ENCODE measurements at places on chromosomes 1 and 21.

- no peak for DNase-seq
These were observed 8.7 kb downstream of the NPHP4 start for GRCh38 chr1:5983361-5984103.

- DNase-seq, result no peak
These were observed 783.4 kb upstream of the BRINP3 start for GRCh38 chr1:191261111-191261510.

DNA sequence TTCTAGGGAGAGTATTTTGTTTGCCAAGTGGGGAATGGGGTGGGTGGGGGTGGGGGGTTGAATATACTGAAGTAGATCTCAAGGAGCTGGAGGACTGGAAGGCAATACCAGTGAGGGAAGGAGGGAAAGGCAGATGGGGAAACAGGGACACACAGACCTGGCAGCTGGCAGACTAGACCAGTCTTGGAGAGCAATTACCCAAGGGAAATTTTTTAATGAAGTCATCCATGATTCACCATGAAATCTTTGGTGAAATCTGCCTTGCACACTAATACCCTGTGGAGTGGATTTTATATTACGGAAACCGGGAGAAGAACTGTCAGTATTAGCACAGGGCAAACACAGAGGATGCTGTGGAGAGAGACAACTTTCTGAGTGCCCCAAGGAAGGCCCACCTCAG lies 29.7 kb upstream of the MARK1 start:
- no peak for DNase-seq

DNA sequence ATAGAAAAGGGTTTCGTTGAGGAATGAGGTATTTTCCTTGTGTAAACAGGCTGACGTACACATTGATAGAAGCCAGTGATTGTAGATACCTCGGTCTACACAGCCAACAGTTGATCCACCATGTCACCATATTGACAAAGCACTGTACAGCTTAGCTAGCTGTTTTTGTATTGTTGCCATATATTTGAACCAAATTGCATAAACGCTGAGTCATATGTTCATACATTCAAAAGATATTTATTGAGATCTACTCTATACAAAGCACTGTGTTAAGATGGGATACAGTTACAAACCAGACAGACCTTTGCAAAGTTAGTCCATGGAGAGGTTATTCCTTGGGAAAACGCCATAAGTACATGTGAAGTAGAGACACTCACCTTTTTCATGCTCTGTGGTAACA lies 132.4 kb upstream of the ATP1B1 start:
- DNase-seq, result no peak

DNA sequence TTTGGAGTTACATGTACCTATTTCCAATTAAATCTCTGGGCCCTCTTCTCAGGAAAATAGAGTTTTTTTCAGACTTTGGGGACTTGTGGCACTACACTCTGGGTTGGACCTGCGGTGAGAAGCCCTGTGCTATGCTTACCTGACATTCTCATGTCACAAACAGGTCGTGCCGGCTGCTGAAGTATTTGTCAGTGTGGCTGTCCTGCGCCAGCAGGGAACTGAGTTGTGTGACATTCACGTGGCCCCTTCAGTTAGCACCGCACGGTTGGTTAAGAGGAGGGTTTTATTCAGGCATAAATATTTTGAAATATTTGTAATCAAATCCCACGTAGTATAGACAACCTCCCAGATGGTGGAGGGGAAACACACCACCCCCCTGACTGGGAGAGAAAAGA lies 6.3 kb upstream of the COL6A2 start:
- no peak for DNase-seq

Data from NCI-H187 (cell line).